ENCODE measurements at places on chromosomes 5 and 9.

- DNase-seq, result no peak
Observed at GRCh38 chr9:93761822-93762221, 185.4 kb downstream of the PHF2 start.

GRCh38 chr9:18516965-18517364 is 43.0 kb downstream of the ADAMTSL1 start:
- no peak for DNase-seq

- DNase-seq, result peak; percentile 55
Observed at GRCh38 chr9:37913480-37914153, 9.7 kb upstream of the SLC25A51 start.

DNA sequence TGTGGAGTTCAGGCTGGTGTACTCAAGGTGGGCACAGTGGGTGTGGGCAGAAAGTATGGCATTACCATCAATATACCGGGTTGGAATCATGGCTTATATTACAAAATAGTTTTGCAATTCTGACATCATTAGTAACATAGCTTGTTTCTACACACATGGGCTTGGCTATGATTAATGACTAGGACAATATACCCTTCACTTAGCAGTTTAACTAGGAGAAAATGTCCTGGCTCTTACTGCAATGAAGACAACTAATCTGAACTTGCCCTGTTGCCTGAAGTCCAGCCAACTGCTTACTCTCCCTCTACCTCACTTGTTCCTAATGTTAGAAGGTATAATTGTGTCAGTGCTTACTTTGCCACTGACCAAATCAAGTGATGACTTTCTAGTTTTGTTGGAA is 612.5 kb downstream of the EFNA5 start:
- DNase-seq, result no peak

DNA sequence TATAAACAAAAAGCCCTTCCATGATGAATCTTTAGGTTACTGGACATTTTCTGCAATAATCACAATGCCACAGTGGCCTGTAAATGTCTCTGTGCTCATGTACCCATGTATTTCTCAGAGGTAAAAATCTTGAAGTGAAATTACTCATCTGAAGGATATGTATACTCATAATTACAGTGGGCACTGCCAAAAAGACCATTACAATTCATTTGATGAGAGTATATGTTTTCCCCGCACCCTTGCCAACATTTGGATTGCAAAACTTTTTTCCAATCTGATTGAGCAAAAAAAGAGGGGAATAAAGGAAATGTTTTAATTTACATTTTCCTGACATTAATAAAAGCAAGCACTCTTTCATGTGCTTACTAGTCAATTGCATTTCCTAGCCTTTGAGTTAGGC is 110.5 kb downstream of the EPB41L4A start:
- DNase-seq, result no peak

GRCh38 chr5:125794922-125795321 is 628.3 kb upstream of the GRAMD2B start:
- DNase-seq, result no peak

DNA sequence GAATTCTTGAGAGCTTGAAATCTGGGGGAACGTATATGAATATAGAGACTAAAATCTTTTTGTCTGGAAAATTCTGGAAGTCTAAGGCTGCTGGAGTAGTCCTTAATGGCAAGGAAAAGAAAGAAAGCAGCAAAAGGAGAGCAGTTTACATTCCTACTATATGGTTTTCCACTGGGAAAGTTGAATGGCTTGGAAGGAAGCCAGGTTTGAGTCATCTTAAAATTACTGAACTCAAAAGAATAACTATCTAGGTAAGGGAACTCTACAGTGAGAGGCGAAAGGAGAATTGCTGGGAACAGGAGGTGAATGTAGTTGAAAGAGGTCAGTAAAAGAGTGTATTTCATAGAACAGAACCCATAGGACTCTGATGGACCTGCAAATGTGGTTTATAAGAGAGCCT is 258.1 kb upstream of the EDIL3 start:
- DNase-seq, result no peak

DNA sequence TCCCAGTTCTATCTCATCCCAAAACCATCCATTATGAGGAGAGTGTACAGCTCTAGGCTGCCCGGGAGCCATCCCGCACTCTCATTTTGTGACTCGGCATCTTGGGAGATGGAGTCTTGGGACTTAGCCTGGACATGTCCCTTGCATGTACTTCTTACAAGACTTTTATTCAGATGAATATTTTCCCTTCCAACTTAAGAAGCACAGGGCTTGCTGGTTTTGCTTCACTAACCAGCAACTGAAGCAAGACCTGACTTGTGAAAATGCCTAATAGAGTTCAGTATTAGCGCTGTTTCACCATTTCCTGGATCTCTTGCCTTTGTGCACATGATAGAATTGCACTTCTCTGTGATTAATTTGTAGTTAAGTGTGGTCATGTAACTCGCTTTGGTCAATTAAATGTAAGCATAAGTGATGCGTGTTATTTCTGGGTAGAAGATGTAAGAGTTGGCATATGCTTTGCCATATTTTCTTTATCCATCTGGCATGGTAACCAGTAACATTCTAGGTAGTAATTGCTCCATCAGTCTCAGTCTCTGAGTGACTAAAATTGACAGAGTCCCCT is 55.8 kb downstream of the PDCD1LG2 start:
- DNase-seq, result no peak

DNA sequence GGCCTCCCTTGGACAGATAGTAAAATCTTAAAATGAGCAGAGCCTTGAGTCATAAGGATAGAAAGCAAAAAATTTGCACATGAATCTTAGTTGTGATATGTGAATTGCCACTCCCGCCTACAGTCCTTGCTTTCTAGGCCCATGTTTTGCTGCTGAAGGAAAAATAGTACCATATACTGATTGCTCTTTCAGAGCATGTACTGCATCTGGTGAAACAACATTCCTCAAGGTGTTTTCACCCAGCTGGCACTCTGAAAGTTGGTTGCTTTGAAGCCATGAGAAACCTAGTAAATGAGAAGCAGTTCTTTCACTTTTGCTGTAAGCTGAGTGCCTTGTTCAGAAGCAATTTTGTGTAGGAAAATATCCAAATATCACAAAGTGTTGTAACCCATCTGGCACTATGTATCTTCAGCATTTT is 10.3 kb downstream of the CDC37L1 start:
- DNase-seq, result no peak

- no peak for DNase-seq
Observed at GRCh38 chr5:154238776-154239481, 48.4 kb downstream of the GALNT10 start.

- DNase-seq, result no peak
Observed at GRCh38 chr9:113501129-113501686, 37.7 kb downstream of the RGS3 start.

GRCh38 chr9:5787220-5787619 is 45.7 kb downstream of the ERMP1 start:
- DNase-seq, result no peak

DNA sequence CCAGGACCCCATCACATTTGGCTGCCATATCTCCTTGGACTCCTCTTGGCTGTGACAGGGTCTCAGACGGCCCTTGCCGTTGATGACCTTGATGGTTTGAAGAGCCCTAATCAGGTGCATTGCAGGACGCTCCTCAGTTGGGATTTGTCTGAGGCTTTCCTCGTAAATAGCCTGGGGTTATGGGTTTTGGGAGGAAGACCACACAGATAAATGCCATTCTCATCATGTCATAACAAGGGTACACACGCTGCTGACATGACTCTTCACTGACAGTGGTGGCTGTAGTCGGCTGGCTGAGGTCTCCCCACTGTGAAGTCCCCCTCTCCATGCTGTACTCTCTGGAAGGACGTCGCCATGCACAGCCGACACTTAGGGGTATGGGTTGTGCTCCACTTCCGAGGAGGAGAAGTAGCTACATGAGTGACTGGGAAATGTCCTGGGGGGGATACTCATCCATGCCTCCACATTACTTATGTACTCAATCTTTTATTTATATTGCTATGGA is 42.9 kb upstream of the SPTLC1 start:
- DNase-seq, result no peak

DNA sequence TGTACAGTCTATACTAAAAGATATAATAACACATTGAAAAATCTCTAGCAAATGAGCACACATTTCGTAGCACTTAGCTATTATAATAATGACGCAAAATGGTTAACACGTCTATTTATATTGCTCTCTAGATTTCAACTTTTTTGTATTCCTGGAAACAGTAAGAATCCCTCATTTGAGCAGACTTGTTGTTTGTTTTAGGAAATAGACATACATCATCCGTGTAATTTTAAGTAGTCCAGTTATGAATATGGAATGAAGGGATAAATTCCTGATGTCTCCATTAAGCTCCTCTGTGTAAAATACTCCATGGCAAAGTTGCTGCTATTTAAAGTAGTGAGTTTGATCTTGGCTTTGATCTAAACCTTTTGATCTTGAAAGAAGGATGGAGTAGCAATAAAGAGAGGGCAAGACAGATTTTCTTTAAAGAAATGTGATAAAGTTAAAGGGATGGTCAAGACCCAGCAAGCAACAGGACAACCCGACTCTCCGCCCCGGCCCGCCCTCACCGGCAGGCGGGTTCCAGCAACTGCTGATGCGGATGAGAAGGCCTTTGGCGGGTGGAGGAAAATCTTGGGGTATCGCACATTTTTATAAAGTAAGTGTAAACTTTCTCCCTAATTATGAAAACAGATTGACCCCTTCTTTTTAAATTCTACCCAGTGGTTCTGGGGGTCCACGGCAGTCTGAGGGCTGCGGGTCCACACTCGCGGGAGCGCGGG is 277.4 kb downstream of the AOPEP start:
- no peak for DNase-seq

GRCh38 chr5:111172504-111172903 is 51.7 kb upstream of the CAMK4 start:
- no peak for DNase-seq

DNA sequence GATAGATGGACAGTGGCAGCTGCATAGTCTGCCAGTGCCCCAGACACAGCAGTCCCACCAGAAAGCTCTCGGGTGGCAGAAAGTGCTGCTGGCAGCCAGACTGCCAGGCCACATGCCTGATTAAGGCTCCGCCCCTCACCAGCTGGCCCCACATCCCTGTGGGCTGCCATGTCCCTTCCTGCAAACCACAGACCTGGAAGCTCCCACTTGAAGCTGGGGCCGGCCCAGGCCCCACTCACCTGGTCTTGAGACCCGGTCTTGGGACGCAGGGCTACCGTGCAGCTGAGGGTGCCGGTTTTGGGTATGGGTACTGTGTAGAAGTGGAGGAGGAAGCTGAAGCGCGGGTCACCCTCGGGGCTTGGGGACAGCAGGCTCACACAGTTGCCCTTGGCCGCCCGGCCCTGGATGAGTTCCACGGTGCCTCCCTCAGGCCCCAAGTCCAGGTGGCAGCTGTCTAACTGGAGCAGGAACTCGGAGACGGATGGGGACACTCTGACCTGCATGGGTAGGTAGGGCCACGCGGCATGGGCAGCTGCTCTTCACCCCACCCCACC is 15.3 kb downstream of the FPGS start:
- no peak for DNase-seq

GRCh38 chr5:16437977-16438376 is 27.6 kb downstream of the ZNF622 start:
- DNase-seq, result no peak

GRCh38 chr9:87540444-87541105 is 42.9 kb downstream of the DAPK1 start:
- no peak for DNase-seq

DNA sequence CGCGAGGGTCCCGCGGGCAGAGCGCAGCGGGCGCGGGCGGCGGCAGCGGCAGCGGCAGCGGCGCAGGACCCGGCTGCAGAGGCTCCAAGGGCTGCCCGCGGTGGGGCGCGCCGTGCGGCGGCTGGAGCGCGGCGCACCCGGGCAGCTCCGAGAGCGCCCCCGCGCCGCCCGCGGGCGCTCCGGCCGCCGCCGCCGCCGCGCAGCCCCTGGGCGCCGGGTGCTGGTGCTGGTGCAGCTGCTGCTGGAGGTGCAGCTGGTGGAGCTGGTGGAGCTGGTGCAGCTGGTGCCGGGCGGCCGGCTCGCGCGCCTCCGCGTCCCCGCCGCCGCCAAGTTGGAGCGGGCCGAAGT is 644 bp downstream of the IER5L start:
- DNase-seq, result no peak

- DNase-seq, result no peak
Observed at GRCh38 chr5:168780888-168781287, 201.7 kb upstream of the PANK3 start.

GRCh38 chr5:112635771-112636731 is 101.6 kb upstream of the APC start:
- DNase-seq, result no peak

DNA sequence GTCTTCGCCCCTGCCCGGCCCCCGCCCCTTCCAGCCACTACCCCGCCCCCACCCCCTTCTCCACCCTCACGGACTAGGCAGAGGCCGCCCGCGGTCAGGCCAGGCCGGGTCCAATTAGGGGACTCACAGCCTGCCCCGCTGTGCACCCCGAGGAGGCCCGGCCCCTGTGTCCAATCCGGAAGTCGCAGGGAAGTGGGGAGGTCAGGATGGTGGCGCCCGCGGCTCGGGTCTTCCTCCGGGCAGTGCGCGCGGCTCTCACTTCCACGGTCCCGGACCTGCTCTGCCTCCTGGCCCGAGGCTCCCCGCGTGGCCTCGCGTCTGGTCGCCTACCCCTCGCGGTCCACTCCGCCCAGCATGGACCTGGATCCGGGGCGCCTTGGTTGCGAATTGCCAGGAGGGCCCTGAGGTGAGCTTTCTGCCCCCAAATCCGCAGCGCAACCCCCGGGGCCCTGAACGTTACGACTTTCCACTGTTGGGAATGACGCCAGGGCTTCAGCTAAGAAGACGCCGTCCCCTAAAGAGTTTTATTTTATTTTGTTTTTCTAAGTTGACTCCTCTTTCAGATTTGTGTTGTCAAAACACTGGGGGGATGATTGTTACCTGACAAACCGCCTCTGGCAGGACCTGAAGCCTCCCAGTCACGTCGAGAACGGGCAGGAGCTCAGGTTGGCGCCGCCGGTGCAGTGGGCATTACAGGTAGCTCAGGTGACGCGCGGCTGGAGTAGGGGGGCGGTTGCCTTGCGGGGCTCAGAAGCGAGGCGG is 763 bp upstream of the IRX2 start:
- DNase-seq, result no peak

DNA sequence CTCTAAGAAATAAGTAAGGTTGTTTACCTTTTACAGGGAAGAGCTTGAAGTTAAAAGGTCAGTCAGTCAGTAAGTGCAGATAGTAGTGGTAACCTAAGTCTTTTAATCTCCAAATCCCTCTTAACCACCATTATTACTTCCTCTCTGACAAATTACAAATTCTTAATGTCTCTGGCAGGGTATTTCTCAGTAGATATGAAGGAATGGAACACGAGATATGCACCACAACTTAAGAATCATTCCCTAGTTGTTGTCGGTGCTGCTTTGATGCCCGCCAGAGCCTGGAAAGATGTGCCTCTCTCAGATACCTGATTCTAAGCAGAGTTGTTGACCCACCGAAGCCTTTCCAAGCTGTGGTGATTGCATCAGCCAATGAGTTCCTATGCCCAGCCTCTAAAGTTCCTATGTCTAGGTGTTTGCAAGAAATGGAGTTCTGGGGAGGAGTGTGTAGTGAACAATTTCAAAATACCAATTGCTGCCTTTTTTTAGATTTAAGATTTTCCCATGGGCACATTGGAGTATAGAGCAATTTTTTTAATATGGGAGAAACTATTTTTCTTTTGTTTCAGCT is 78.5 kb downstream of the CD180 start:
- DNase-seq, result no peak

- DNase-seq, result no peak
Observed at GRCh38 chr9:33320230-33320567, 29.9 kb downstream of the NFX1 start.

GRCh38 chr9:134242706-134243105 is 78.3 kb upstream of the RNU6ATAC start:
- no peak for DNase-seq

- peak; percentile 42 for DNase-seq
Observed at GRCh38 chr5:124402144-124402581, 344.3 kb downstream of the ZNF608 start.

- no peak for DNase-seq
Observed at GRCh38 chr9:111566234-111566633, 33.2 kb downstream of the PTGR1 start.
